Activated T-cell treated with anti-CD3 and anti-CD28 coated beads, Interleukin-2, amount 50 U/mL, for 24 hours (primary cell): ENCODE measurements at places on chromosomes 5 and 9.

DNA sequence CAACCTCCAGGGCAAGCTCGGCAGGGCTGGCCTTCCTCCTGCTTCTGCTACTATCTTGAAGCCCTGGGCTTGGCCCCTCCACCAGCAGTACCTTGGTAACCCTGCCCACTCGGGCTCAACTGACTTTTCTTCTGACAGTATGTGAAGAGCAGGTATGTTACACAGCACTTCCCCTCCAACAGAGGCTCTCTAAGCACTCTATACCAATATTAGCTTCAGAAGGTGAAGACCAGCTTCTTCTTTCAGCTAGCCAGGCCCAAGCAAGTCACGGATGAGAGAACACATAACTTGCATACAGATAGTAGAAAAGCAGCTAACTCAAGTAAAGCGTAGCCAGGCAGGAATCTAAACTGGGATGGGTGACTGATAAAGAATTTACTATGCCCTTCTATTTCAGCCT, 64.3 kb downstream of the FEM1C start:
- no peak for DNase-seq

DNA sequence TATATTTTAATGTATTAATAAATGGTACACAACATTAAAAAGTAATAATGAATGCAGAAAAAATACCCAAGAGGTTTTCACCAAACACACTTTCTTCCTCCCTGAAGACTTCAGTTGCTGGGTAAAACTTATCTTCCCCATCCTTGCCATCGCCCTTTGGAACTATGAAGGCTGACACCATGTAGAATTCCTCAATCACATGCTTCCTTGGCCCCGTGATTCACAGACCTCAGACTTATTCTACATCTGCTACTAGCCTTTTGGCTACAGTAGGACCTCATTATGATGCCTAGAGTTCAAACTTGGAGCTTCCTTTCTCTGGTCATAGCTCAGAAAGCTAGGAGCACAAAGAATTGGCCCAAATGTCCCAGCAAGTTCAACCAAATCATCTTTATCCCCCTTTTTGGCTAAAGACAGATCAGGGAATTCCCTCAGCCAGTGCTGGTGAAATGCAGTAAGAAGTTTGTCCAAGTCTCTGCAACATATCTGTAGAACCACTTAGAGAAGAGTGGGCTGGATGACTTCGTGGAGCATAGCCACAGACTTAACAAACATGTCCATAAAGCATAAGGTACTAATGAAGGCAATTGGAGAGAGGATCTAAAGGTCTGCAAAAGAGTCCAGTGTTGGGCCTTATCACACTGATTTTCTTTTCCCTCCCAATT, 253.5 kb downstream of the SEC61B start:
- DNase-seq = no peak

DNA sequence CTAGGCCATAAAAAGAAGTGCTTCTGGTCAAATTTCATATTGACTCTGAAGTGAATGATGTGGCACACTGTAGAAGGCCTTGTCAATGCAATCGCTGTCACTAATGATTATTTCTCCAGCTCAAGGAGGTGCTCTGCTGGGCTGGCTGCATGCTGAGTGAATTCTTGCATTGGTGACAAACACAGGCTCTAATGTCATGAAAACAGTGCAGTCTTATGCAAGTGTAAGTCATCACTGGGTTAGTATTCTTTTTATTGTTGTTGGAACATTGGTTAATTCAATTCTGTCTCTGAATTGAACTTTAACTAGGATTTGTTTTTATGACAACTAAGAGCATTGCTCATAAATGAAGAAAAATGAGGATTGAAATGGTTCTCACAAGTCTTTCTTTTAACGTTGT, 57.3 kb upstream of the CD180 start:
- DNase-seq = no peak

DNA sequence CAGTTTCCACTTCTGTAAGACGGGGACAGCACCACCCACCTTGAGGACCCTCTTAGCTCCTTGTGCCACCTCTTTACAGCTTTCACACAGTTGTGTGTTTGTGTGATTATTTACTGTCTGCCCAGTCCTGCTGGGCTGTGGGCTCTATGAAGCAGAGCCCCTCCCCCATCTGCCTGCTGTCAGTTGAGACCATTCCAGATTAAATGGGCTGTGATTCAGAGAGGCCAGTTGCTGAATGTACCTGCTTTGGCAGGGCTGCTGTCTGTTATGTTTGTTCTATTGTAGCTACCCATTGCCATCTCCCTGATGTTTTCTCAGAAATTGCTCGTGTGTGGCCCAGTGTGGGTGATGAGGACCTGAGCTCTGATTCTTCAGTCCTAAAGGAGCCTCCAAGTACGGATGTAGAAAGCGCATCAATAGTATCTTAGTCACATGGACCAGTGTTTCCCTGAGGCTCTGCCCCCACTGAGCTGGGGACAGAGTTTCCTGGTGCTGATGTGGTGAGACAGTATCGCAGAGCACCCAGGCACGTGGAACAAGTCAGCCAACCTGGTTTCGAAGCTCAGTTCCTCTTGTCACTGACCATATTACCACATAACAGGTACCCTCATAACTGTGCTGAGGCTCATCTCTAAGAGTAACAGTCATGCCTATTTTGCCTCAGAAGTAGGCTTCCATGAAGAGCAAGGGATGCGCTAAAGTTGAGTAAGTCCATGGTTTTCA, 3.7 kb downstream of the ANGPTL2 start:
- DNase-seq = no peak

DNA sequence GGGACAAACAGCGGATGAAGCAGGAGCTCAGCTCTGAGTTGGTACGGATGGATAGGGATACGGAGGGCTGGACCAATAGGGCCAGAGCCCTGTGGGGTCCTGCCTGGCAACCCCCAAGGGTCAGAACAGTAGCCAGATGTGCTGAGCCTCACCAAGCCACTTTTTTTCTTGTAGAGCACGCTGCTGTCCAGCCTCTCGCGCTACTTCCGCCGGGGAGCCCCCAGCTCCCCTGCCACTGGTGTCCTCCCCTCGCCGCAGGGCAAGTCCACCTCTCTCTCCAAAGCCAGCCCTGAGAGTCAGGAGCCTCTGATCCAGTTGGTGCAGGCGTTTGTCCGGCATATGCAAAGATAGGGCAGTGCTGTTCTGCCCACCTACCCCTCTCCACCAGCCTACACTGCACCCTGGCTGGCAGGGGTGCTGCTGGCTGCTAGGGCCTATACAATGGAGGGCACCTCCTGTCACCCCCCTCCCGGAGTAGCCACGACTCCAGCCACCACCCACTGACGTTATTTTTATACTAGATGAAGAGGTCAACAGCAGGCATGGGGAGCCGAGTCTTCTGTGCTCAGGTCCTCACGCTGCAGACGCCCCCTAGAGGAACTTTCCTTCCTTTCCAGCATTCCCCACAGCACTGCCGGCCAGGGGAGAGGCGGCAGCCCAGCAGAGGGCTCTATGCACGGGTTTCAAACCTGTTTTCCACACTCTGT, 21.6 kb downstream of the SH3GLB2 start:
- DNase-seq = peak; percentile 60

- no peak for DNase-seq
Measured at GRCh38 chr5:178557416-178557815, 32.8 kb downstream of the COL23A1 start.

- DNase-seq = no peak
Measured at GRCh38 chr5:124655251-124655917, 91.1 kb downstream of the ZNF608 start.

DNA sequence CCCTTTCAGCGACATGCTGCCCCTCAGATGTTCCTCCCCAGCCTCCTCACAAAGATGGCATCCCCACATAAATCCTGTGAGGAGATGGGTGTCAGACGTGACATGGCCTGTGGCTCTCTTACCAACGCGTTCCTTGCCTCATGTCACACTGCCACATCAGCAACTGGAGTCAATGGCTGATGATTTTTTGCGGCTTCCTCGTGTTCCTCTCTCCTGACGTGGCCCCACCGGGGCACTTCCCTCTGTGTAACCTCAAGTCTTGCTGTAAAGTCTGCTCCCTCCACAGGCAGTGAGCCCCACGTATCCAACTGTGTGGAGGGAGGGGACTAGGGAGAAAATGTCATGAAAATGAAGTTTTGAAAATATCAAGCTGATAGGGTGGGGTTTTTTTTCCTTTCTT, 53.2 kb upstream of the SHISAL2B start:
- no peak for DNase-seq

DNA sequence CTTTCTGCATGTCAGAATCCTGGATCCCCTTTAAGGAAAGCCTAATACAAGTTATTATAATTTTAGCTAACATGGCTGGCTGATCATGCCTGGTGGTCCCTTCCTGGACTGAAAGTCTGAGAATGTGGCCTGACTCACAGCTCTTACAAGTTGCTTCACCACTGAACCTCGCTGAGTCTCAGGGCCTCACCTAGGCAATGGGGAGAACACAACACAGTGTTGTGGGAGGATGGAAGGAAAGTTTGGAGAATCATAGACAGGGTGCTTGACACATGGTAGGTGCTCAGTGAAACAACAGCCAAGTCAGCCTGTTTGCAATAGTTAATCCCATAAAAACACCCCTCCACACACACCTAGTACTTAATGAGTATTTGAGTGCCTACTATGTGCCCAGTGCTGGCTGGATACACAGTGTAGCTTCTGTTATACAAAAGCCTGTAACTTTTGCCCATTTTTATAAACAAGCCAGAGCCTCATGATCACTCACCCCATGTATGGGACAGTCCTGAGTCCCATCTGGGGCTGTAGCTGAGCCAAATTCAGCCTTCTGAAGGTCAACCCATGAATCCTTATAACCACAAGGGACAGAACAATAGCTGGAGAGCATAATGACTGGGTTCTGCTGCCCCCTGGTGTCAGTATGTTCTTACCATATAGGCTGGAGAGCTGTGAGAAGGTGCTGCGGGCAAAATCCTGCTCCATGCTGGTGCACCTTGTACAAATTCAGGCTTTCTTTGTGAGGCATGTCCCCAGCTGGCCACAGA, 3.9 kb downstream of the ACSL6 start:
- DNase-seq = peak; percentile 76

DNA sequence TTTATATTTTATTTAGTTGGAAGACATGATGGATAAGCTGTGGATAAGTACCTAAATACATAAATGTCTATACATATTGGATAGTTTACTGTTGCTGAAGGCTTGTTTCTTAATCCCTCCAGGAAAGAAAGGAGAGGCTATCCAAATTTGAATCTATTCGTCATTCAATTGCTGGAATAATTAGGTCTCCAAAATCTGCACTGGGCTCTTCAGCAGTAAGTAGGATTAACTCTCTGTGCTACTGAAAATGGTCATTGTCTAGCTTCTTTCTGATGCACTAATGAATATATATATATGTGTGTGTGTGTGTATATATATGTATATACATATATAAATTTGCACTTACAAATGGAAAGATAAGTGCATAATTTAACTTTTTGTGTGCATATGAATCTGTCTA, 198.3 kb downstream of the FER start:
- DNase-seq = no peak

DNA sequence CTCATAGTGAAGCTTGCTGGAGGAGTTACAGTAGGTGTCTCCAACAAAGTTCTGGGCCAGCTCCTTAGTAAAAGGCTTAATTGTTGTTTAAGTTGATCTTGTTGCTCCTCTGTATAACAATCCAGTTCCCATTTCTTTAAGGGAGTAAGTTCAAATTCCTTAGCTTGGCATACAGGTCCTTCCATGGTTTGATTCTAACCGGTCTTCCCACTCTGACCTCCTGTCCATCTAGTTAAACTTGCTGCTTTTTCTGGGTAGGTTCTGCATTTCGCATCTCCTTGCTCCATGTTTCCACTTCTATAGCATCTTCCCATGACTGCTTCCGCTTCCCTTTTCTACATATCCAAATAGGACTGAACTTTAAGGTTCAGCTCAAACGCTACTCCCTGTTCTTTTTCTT, 95.5 kb downstream of the ARHGAP26 start:
- no peak for DNase-seq

GRCh38 chr9:107685901-107686300, 196.3 kb upstream of the KLF4 start:
- no peak for DNase-seq

GRCh38 chr5:41817625-41818301, 52.5 kb downstream of the OXCT1 start:
- no peak for DNase-seq

DNA sequence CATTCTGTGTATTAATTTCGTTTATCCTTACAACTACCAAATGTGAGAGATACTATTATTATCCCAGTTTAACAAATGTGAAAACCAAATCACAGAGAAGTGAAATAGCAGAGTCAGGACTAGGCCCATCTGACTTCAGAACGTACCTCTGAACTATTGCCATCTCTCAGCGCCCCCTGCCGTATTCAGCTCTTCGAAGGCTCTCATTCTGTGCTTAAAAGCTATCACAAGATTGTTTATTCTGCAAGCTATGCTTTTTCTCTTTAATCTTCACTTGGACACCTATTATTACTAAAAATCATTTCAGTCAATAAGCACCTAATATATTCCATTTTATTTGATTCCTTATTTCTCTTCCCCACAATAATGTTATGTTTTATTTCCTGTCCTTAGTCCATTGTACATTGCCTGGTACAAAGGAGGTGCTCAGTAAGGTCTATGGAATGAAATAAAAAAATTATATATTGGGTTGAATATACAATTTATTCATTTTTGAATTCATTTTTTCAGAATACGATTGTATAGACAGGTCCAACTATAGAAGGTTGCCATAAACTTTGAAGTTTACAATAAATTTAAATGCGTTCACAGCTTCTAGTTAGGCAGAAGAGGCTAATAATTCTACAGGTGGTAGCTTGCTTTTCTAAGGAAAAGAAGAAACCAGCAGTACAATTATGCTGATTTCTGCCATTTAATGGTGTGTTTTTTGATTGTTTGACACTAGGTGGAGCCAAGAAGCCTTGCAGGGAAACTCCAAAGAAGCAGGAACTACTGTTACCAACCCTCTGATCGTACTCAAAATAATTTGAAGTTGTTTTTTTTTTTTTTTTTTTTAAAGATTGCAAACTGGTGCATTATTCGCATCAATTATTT, 202.2 kb upstream of the DMRTA1 start:
- no peak for DNase-seq

GRCh38 chr9:72943844-72944462, 8.9 kb downstream of the ALDH1A1 start:
- no peak for DNase-seq

DNA sequence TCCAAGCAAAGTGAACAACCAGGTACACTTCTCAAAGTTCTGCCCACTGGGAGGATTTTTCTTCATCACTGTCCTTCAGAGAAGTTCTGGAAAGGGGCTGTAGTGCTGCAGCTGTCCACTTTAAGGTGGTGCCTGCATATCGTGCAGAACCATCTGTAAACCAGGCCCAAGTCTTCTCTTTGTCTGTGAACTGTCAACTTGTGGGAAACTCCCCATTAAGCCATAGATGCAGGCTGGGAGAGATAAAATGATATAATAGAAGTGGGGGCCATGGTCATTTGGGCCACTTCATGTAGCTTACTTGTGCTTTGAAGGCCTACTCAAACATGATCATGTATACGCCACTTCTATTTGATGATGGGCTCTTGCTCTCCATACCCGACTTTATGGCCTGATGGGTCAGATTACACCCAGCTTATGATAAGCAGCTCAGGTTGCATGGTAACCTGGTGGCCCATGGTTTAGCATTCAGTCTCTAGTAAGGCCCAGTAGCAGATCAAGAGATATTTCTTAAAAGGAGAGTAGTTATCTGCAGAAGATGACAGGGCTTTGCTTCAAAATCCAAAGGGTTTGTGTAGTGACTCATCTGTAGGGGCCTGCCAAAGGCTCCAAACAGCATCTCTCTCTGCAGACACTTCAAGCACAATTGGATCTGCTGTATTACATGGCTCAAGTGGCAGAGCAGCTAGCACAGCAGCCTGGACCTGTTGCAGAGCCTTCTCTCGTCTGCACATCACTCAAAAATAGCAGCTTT, 15.7 kb upstream of the BTF3 start:
- no peak for DNase-seq
